ENCODE measurements at places on chromosomes 5 and 9.

DNA sequence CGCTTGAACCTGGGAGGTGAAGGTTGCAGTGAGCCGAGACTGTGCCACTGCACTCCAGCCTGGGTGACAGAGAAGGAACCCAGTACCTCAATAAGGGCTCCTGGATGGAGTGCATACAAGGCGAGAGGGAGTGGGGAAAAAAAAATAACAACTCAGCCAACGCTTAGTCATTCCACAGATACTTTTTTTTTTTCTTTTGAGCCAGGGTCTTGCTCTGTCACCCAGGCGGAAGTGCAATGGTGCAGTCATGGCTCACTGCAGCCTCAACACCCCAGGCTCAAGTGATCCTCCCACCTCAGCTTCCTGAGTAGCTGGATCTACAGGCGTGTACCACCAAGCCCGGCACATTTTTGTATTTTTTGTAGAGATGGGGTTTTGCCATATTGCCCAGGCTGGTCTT is 59.5 kb upstream of the GGTA1 start:
- DNase-seq: no peak

DNA sequence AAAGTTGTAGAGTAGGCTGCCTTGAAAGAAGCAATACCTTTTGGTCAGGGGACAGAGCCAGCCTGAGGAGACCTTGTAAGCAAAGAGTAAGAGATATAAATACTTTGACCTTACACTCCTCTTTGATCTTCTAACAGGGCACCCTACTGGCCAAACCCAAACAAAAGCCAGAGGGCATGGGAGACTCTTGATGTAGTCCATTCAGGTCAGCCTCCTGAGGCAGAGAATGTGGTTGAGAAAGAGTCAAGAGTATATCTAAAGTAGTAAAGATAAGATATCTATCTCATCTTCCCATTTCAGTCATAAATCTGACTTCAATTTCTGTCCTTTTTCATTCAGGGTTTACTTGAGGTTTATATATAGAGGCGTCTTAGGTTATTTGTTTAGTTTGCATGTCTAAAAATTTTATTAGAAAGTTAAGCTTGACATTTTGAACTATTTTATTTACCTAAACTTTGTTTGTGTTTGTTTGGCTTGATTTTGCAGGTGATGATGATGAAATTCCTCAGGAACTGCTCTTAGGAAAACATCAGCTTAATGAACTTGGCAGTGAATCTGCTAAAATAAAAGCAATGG is 125.7 kb downstream of the NIPBL start:
- no peak for DNase-seq

DNA sequence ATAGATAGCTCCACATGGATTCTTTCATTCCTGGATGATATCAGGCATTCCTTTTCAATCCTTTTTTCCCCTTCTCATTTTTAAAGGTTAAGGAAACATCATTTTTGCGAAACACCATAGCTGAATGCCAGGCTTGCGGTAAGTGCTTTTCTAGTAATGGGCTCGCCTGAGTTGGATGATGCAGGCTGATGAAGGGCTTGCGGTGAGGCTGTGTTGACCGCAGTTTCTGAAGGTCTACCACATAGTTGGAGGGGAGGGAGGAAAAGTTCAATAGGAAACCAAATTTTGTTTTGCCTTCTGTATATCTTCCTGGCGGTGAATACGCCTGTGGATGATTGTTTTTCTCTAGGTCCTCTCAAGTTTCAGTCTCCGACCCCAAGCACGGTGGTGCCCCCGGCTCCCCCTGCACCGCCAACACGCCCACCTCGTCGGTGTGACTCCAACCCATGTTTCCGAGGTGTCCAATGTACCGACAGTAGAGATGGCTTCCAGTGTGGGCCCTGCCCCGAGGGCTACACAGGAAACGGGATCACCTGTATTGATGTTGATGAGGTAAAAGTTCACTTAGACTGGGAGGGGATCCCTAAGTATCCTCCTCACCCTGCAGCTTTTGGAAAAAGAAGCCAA is 24.3 kb downstream of the THBS4 start:
- no peak for DNase-seq

DNA sequence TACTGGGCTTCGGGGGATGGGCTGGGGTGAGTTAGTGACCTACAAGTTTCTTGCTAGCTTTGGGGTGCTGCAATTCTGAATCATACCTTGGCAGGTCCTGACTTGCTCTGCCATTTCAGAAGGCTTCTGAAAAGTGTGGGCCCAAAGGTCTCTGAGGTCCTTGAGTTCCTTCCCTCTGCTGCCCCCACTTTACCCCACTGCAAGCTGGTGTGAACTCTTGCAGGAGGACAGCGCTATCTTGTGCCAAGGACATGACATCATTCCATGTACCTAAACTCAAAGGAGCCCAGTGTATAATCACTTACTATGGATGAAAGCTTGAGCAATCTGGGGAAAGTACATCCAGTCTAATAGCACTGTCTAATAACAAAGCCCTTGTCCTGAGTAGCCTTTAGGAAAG is 157.4 kb downstream of the RMI1 start:
- no peak for DNase-seq

GRCh38 chr9:110835404-110835803 is 166.8 kb downstream of the MUSK start:
- DNase-seq: peak; percentile 92

DNA sequence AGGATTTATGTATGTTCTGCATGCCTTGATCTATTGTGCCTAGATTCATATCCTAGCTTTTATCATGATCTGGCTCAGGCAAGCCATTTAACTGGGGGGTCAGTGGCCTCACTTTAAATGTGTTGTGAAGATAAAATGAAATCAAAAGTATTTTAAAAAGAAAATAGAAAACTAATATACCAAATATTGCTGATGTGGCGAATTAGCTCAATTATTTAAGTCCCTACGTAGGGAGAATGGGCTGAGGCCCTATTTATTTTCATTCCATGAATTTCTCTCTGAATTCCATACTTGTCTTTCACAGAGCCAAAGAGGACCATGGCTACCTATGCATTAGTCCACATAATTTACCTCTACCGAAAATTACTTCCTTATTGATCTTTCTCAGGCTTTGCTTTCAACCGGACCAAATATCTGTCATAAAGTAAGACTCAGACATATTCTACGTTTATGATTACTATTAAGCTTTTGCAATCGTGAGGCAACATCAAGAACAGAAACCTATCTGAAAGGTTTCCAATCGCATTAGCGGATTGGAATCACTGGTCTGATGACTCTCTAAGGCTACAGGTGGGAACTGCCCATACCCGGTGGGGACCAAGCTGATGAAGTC is 1.7 kb downstream of the MBLAC2 start:
- no peak for DNase-seq

DNA sequence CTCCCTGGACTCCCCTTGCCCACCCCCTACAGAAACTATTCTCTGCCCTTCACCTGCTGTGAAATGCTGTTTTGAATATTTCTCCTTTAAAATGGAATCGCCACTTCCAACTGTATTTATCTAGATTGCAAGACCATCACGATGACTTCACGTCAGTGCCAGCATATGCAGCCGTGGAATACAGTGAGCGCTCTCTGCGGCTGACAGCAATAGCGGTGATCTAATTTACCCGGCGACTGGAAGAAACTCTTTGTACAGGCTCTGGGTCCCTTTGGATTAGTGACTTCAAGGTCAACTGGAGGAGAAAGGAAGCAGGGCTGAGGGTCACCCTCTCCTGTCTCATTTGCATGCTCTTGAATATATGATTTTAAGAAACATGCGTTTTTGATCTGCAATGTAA is 192.0 kb downstream of the IRX1 start:
- no peak for DNase-seq

GRCh38 chr9:5511476-5511875 is 1.1 kb downstream of the PDCD1LG2 start:
- DNase-seq: peak; percentile 46

DNA sequence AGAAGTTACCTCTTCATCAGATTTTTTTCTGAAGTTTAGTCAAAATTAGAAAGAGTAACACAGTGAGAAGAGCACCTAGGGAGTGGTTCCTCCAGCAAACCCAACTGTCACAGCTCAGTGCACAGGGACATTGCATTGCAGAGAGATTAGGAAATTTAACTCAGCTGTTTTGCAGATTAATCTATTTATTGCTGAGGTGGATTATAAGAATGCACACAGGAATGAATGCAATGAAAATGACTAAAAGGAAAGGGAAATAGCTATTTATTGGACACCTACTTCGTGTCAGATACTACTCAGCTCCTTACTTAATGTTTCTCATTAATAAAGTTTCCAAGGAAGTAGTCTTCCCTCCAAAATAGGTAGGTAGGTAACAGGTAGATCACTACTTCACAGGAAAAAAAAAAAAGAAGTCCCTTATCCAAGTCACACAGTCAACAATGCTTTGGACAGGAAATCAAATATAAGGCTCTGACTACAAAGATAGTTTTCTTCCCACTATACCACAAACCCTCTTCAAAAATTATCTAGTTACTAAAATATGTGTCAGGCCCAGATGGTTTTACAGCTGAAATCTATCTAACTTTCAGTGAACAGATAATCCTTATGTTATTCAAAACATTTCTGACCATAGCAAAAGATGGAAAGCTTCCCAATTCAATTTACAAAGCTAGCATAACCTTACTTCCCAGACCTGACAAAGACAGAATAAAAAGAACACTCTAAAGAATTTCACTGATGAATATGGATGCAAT is 442.2 kb upstream of the MPDZ start:
- peak; percentile 31 for DNase-seq

GRCh38 chr9:121498487-121499176 is 1.0 kb downstream of the GGTA1 start:
- peak; percentile 47 for DNase-seq

DNA sequence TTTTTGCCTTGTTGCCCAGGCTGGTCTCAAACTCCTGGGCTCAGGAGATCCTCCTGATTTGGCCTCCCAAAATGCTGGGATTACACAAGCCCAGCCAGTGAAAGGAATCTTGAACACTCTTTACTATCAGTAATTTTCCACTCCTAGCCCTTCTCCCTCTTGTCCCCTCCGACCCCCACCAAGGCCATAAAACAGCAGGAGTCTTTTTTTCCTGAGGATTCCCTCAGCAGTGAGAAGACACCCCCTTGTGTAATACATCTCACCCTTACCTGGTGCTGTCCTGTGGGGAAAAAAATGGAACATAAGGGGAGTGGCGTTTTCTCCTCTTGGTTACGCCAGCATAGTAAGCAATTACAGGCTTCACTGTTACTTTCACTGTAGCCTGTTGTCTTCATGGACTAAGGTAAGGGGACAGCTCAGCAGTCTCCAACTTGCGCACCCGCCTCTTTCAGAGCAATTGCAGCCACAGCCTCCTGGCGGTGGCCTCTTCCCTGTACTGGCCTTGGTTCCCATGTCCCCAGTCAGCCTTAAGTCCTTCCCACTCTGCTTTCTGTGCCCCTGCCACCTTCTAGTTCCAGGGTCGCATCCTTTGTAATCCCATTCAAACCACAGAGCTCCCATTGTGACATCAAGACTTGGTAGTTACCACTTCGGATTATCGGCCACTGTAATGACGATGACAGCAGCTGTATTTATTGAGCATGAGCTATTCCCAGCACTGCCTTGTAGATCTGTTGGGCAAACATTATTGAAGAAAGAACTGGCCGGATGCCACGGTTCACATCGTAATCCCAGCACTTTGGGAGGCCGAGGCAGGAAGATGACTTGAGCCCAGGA is 10.0 kb downstream of the NAIF1 start:
- no peak for DNase-seq

- peak; percentile 96 for DNase-seq
Measured at GRCh38 chr5:33311893-33312292, 128.9 kb upstream of the TARS1 start.

DNA sequence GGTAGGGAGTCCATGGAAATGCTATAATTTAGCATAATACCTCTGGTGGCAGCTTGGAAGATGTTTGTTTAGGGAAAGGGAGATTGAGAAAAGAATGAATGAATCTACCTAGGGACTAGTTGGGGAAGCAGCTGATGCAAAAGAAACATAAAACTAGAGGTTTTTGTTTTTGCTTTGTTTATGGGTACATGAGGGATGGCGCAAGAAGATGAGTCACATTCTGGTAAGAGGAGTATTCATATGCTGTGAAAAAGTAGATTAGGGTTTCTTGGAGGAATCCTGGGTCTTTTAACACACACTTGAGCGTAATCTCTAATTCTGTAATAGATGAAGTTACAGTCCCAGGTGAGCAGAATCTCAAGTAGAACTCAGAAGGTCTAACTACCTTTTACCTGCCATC is 17.1 kb downstream of the C9orf43 start:
- DNase-seq: peak; percentile 41

All from foreskin fibroblast (primary cell).